ENCODE measurements at places on chromosomes 5 and 9.

DNA sequence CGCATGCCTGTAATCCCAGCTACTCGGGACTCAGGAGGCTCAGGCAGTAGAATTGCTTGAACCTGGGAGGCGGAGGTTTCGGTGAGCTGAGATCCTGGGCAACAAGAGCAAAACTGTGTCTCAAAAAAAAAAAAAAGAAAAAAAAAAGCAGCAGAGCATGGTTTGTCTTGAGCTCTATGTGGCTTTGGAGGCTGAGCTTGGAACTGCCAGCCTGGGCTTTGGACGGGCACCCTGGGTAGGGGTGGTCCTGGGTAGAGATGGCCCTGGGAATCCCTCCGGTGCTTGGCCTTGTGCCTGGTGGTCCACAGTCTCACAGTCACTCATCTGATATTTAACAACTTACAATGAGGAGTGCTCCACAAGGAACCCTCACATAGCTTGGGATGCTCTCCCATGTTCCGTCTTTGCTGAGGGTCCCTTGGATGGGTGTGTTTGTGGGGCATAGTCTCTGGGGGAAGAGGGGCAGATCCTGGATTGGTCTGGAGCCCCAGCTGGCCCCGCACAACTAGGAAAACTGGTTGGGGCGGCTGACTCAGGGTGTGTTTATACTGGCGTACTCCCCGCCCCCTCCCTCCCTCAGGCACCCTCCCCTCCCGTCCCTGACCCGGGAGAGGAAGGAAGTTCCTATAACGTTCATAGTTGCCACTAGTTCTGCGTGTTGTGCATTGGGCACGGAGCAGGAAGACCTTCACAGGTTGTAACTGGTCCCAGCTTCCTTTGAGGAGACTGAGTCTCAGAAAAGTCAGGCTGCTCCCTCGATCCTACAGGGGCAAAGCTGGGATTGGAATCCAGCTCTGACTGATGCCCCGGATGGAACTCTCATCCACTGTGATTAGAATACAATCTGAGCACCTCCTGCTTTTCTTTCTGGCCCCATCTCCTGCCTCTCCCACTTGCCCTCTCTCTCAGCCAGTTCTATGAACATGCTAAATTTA, 11.2 kb downstream of the IER5L start:
- peak; percentile 82 for DNase-seq

GRCh38 chr5:6593148-6594016, 39.5 kb downstream of the NSUN2 start:
- no peak for DNase-seq

- DNase-seq = peak; percentile 7
Measured at GRCh38 chr9:120136696-120137095, 443.3 kb downstream of the CDK5RAP2 start.

DNA sequence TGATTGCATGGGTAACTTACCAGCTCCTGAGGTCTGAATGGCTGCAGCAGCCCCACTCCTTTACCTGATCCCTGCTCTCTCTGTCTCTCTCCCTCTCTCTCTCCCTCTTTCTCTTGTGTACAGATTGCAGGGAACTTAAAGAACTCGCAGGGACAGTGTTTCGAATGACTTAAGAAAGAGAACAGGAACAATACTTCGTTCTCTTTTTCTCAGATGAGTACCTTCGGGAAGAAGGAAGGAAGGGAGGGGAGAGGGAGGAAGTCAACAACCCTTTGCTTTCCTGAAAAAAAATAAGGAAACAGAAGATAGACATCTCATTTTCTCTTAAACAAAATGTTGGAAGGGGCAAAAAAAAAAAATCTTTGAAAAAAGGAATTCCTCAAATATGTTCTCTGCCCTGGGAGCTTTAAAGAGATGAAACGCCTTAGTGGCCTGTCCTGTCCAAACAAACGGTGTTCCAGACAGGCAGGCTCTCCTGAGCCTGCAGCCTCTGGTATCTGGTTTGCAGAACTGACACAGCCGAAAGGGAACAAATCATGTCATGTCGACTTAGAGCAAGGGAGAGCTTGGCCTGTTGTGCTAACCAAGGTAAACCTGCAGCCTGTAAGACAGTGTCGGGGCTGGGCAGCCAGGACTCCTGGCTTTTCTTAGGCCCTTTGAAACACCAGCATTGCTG, at the start of gene ZNF366:
Gene ZNF366 (minus strand): TSS at position 180 of the 676 bp plus-strand sequence. CDS start 45,914 bp downstream, outside the sequence.
- no peak for DNase-seq

DNA sequence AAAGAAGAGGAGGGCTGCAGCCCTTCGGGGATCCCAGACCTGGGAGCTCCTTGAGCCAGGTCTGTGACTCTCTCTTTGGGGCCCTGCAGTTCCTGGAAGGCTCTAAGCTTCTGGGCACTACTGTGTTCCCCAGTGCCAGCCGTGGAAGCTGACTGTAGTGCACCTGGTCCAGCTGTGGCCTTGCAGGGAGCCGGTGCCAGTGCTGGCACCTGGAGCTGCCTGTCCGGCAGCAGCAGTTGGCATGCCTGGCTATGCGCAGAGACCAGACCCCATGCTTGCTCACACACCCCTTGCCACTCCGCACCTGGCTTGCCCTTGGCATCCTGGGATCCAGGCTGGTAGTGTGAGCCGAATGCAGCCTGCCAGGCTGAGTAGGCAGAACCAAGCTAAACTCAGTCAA, 91.0 kb upstream of the PUM3 start:
- DNase-seq = no peak

- DNase-seq = no peak
Measured at GRCh38 chr5:116880150-116880549, 305.5 kb upstream of the SEMA6A start.

DNA sequence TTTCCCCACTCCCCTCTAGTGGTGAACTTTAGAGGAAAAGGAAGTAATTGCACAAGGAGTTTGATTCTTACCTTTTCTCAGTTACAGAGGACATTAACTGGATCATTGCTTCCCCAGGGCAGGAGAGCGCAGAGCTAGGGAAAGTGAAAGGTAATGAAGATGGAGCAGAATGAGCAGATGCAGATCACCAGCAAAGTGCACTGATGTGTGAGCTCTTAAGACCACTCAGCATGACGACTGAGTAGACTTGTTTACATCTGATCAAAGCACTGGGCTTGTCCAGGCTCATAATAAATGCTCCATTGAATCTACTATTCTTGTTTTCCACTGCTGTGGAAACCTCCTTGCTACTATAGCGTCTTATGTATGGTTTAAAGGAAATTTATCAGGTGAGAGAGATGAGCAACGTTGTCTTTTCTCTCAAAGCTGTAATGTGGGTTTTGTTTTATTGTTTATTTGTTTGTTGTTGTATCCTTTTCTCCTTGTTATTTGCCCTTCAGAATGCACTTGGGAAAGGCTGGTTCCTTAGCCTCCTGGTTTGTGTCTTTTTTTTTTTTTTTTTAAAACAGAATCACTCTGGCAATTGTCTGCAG, 25.3 kb downstream of the SLC22A5 start:
- no peak for DNase-seq

DNA sequence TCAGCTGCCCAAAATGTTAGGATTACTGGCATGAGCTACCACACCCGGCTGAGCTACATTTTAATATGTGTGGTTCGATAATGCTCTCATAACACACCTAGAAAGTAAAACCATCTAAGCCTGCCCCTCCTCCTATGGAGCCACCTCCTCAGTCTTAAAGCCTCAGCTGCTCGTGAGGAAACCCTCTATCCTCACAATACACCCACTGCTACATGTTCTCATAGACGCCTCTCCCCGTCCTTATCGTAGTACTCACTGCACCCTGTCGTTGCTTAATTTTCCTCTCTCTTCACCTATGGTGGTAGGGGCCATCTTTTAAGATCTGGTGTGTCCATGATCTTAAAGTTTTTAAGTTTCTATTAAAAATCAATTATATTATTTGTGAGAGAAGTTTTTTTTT, 72.9 kb downstream of the RCL1 start:
- DNase-seq = no peak

- no peak for DNase-seq
Measured at GRCh38 chr5:171188016-171188415, 121.0 kb upstream of the TLX3 start.

DNA sequence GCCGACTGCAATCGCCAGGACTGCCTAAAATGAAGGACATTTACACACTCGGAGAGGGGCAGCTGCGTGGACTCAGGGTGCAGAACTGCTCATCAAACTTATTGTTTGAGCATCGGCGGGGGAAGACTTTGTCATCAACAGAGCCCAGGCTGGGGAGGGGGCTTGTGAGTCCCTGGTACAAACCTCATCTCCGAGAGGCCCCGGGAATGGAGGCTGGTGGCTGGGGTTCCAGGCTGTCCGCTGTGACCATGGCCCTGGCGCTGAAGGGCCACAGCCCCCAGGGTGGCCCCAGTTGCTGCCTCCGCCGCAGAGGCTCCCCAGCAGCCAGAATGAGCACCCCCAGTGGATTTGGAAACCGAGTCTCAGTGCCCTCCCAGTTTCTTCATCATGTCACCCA, 46.1 kb upstream of the RNU6ATAC start:
- DNase-seq = no peak

- DNase-seq = no peak
Measured at GRCh38 chr5:61619777-61620518, 287.9 kb downstream of the ZSWIM6 start.

DNA sequence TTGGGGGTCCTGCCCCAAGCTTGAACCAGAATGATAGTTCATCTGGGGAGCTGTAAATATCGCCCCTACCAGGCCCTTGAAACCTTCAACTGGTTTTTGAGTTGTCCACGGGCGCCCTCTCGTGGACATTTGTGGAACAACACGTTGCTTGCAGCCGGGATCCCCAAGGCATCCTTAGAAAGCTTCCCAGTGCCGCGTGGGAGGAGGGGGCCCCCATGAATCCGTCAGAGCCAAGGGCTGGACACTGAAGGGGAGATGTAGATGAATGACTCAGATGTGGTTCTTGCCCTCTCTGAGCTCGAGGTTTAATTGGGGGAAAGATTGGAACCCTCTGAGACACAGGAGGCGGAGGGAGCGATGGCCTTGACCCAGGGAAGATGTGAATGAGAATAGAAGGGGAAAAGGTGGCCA, 31.8 kb upstream of the ORM1 start:
- DNase-seq = peak; percentile 55

- DNase-seq = no peak
Measured at GRCh38 chr9:137828527-137829259, 48.9 kb upstream of the CACNA1B start.

- DNase-seq = no peak
Measured at GRCh38 chr9:88681434-88681833, 146.5 kb downstream of the NXNL2 start.

GRCh38 chr5:120852222-120852860, 388.2 kb downstream of the PRR16 start:
- DNase-seq = no peak

DNA sequence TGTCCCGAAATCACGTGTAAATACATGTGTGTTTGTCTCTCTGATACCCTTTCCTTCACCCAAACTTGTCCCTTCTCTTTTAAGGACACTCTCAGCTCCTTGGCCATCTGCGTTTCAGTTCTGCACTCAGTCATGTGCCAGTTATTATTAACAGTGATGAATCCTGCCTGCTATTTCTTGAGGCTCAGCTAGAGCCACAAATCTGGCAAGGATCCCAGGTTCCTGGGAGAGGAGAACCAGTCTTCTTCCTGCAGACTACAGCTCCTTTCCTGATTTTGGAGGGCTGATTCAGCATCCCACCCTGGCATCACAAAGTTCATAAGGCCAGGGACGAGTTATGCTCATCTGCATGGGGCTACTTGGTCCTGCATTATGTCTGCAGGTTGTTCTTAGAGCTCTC, 5.6 kb downstream of the MAMDC2 start:
- peak; percentile 78 for DNase-seq

DNA sequence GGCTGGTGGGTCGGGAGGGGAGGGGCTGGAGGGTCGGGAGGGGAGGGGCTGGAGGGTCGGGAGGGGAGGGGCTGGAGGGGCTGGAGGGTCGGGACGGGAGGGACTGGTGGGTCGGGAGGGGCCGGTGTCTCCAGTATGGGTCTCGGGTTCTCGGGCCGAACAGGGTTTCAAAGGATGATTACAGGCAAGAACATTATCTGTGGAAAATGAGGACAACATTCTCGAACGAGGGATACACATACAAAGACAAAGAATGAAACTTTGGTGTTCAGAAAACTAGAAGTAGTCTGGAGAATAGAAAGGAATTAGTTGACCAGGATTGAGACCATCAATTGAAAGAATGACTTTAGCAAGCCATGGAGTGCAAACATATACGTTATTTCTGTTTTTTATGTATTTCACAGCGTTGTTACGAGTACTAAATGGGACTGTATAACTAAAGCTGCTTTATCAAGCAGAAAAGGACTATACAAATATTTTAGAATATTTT, 360 bp upstream of the ZCCHC10 start:
- DNase-seq = no peak

DNA sequence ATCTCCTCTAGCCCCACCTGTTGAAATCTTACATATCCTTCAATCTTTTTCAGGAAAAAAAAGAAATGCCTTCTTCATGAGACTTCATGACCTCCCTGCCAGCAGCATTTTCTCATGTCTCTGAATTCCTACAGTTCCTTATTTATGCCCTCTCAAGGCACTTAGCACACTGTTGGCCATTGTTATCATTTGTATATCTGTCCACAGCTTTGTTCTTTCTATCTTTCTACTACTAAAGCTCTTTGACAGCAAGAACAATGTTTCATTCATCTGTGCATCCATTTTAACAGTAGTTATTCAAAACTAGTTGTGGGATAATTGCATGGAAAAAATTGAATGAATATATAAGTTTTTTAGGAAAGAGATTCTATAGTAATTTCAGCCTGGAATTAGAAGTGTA, 20.9 kb upstream of the GZMA start:
- no peak for DNase-seq

DNA sequence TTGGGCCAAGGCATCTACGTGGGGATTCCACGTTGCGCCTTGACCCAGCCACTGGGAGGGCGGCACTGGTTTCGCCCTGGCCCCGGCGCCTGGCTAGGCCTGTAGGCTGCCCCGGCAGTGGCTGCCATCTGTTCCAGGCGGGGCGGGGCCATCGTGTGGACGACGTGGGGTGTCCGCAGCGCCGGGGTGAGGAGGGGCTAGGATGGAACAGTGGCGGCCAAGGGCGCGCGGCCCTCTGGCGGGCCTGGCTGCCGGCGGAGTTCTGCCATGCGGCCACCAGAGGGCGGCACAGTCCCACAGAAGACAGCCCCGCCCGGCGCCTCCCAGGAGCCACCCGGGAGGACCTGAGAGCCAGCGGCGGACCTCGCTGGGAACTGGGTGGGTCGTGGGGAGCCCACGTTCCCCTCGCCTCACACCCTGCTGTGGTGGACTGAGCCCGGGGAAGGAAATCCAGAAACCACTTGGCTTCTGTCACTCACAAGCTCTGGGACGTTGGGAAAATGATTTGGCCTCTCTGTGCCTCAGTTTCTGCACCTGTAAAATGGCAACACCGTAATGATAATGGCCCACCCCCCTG, 22.6 kb upstream of the RAPGEF1 start:
- DNase-seq = peak; percentile 34

All from iris pigment epithelial cell (primary cell).